Stomach (tissue), 19 donors: ENCODE measurements at places on chromosomes 1 and 21. TPM values are rescaled to one million over a fixed set of nuclear protein-coding genes. Genes with fewer than 3 reads are reported as not detected.

DNA sequence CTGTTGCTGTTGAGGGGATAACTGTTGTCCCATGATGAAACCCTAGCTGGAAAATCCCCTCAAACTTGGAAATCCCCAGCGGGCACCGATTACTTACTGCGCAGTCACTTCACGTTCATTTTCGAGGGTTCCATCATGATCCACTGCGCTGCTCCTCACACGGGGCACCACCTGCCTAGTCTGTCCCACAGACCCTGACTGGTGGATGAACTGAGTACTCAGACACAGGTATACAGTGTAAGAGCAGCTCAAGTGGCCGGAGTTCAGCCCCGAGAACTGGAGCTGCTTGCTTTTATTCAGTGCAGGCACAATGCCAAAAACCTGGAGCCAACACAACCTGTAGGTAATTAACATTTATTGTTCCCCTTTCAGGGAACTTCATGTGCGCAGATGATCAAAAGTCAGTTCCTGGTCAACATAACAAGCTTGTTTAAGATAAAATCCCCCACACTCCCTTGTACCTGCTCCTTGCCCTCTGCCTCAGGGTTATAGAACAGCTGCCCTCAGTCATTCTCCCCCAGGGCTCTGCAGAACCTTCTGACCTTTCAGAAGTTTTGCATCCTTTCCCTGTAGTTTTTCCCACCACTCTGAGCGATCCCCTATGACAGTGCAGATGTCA lies 46.5 kb upstream of the PRELP start:
- peak; percentile 55 for DNase-seq

PODN gene
- polyA plus RNA-seq: 9.6 TPM

- peak; percentile 76 for DNase-seq
Measured at GRCh38 chr1:166884040-166884642, 8.1 kb upstream of the TADA1 start.

KRTAP13-1 gene
- not detected for polyA plus RNA-seq

DNA sequence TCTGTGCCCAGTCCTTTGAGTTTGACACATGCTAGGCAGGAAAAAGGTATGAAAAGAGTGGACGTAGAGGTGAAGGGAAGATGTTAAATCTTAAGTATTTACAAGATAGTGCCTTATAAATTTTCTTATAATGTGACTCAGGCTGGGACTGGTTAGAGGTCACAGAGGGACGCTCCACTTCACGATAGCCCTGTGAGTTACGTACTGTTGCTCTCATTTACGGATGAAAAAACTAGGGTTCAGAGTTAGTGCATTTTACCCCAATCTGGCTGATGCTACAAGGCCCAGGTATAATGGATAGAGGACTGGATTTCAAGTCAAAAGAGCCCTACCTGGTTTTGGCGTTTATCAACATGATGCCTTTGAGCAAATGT lies 1.4 kb upstream of the TUT4 start:
- no peak for DNase-seq

RNU1-1 gene
- not detected for polyA plus RNA-seq

DNA sequence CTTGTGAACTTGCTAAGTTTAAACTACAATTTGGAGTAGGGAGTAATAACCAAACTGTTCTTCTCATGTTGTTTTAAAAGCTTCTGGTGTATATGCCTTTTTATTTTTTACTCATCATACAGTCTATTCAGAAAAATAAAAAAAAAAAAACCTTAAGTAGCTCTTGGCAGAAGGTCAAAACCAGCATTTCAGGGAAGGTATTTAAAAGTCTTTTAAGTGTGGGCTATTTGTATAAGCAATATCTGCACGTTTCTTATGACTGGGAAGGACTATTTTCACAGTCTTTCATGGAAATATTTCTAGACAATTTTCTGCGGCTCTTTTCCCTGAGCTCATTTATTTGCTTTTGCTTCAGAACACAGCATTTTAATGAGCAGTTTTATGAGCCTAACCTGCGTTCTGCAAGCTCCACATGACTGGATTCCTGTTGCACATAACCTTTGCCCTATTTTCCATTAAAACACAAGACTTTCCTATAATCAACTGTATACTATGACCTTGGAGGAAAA lies 60.9 kb upstream of the C1orf105 start:
- no peak for DNase-seq

- DNase-seq: no peak
Measured at GRCh38 chr21:38712071-38712470, 93.7 kb upstream of the ETS2 start.

GRCh38 chr1:6209661-6210580 lies 4.0 kb downstream of the RNF207 start:
- DNase-seq: no peak

DNA sequence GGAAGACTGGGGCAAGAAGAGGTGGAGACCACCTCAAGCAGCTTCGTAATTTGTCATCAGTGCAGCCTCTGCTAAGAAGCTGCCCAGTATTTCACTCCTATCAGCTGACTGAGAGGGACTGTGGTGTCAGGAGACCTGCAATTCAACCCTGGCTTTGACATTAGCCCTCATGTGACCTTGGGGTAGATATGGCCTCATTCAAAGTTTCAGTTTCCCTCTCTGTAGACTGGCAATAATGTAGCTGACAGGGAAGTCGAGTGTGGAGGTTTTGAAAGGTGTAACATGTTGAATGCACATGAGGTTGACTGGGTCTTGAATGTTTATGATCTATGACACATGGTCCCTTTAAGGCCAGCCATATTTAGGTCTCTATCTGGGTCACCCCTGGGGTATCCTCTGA lies 2.2 kb upstream of the SPRR4 start:
- peak; percentile 46 for DNase-seq

GRCh38 chr1:219161371-219161770 lies 12.3 kb upstream of the LYPLAL1 start:
- DNase-seq: no peak

DNA sequence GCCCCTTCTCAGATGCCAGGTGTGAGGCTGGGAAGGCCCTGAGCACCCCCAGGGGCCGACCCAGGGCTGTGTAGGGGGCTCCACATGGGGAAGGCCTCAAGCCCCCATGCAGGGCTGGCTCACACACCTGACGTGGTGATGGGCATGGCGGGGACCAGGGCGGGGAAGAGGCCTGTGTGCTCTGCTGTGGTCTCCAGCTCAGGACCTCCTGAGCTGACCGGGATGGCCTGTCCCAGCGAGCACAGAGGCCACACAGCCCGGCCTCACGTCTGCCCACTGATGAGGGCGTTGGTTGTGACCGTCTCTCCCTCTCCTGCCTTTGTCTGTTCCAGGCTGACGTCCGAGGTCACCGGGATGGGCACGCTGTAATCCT lies 40.2 kb upstream of the COL6A1 start:
- DNase-seq: no peak

DNA sequence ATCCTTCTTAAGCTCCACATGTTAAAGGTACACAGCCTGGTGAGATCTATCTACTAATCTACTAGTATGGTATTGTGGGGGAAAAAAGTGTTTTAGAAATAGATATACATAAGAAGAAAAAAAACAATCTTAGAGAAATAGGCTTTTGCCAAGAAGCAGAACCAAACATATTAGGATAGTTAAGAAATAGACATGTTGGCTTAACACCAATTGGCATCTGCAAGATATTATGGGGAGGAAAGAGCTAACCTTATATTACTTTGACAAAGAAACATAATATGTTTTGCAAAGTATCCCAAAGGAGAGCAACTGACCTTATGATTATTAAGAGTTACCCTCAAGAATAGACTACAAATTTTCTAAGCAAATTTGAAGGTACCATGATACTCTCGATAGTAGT lies 202.9 kb downstream of the BRINP3 start:
- no peak for DNase-seq

- DNase-seq: no peak
Measured at GRCh38 chr1:19739628-19740027, 60.1 kb downstream of the TMCO4 start.

RXFP4 gene
- polyA plus RNA-seq: not detected

ESRRG gene
- 4.3 TPM for polyA plus RNA-seq

DNA sequence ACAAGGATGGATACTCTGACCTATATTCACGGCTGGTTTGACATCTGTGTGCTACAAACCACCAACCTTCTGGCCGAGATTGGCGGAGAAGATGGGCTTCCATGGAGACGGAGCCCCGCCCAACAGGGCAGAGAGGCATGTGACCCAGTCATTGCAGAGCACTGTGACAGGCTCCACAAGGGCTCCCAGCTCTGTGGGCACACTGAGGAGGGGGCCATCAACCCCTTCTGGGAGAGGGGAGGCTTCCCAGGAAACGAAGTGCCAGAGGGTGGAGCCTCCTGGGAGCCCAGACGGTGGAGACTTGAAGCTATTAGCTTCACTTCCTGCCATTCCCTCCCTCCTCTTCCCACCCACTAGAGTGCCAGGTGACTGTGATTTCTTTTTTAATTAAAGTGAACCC lies 71.6 kb upstream of the IFFO2 start:
- DNase-seq: no peak

DNA sequence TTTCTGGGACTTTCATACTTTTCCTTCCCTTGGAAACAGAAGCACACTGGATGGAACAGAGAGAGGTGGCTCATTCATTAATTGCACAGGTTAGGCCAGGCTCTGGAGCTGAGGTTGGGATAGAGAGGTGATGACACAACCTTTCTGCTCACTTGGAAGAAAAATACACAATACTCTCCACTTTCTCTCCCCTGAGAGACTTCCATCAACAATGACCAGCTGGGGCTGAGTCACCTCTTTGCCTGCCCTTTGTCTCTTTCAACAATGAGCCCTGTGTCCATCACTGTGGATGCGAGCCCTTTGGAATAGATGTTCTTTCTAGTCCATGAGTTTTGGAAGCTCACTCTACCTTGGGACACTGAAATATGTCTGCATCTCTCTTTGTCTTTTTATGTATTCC lies 43.1 kb downstream of the ATP2B4 start:
- DNase-seq: no peak

IGSF9 gene
- 8.2 TPM for polyA plus RNA-seq

CORT gene
- 0.40 TPM for polyA plus RNA-seq

DNA sequence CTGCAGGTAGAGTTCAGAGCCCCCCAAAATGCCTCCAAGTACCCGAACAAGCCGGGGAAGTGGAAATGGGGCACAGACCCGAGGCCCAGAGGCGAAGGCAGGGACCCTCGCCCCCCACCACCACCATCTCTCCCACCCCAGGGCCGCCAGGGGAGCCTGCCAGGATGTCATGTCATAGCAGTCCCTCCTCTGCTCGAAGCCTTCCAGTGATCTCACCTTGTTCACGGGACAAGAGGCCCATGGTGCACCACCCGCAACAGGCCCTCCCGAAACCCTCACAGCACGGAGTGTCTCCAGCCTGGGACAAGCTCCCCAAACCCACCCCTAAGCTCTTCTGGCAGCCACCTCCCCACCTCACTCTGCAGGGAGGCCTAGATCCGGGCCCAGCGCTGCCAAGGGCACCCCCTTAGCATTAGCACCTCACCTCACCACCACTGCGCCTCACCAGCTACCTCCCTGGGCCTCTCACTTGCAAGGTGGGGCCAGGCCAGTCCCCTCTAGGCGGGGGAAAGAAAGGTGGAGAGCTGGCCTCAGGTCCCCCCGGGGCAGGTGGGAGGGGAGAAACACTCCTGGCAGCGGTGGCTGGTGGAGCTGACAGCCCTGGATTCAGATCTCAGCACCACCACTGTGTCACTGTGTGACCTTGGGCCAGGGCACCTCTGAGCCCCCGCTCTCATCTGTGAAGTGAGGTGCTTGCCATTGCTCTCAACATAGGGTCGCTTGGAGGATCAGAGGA lies 13.3 kb downstream of the CHD5 start:
- DNase-seq: no peak

SMYD3 gene
- 23.2 TPM for polyA plus RNA-seq

CFHR1 gene
- not detected for polyA plus RNA-seq

ANGPTL3 gene
- polyA plus RNA-seq: 0.55 TPM

GRCh38 chr1:181562395-181562794 lies 79.1 kb downstream of the CACNA1E start:
- no peak for DNase-seq

- DNase-seq: peak; percentile 36
Measured at GRCh38 chr1:93749894-93750301, 68.3 kb upstream of the BCAR3 start.
